ENCODE measurements at places on chromosomes 4 and X.

GRCh38 chrX:116607776-116608175 is 145.0 kb upstream of the CT83 start:
- DNase-seq, result no peak

- peak; percentile 5 for DNase-seq
Observed at GRCh38 chr4:129526812-129527211, 430.9 kb downstream of the C4orf33 start.

DNA sequence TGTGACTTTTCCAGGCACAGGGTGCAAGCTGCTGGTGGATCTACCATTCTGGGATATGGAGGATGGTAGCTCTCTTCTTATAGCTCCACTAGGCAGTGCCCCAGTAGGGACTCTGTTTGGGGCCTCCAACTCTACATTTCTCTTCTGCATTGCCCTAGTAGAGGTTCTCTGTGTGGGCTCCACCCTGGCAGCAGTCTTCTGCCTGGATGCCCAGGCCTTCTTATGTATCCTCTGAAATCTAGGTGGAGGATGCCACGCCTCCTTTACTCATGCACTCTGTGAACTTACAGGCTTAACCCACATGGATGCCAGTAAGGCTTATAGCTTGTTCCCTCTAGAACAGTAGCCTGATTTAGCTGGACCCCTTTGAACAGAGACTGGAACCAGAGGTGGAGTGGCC is 20.9 kb upstream of the EREG start:
- no peak for DNase-seq

GRCh38 chr4:27057662-27058061 is 197.0 kb downstream of the STIM2 start:
- DNase-seq, result no peak

- DNase-seq, result no peak
Observed at GRCh38 chrX:79556800-79557199, 189.7 kb upstream of the ITM2A start.

- DNase-seq, result no peak
Observed at GRCh38 chrX:31186693-31187338, 115.0 kb upstream of the FTHL17 start.

GRCh38 chrX:120408168-120408567 is 46.3 kb downstream of the ATP1B4 start:
- DNase-seq, result no peak

GRCh38 chr4:79679859-79680258 is 271.8 kb upstream of the GK2 start:
- no peak for DNase-seq

GRCh38 chrX:21745756-21746155 is 12.2 kb downstream of the SMPX start:
- peak; percentile 26 for DNase-seq

DNA sequence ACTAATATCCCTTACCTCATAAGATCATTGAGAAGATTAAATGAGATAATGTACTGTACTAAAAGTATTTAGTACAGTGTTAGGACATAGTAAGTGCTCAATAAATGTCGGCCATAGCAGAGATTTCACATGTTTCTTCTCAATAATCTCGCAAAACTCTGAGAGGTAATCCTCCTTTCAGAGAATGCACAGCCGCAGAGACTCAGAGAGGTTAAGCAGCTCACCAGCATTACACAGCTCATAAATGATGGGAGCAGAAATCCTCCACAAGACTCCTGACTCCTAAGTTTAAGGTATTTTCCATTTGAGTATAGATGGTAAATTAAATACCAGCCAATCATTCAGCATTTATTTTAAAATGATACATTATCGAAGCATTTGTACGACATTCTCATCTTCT is 34.6 kb downstream of the FAM114A1 start:
- DNase-seq, result no peak

DNA sequence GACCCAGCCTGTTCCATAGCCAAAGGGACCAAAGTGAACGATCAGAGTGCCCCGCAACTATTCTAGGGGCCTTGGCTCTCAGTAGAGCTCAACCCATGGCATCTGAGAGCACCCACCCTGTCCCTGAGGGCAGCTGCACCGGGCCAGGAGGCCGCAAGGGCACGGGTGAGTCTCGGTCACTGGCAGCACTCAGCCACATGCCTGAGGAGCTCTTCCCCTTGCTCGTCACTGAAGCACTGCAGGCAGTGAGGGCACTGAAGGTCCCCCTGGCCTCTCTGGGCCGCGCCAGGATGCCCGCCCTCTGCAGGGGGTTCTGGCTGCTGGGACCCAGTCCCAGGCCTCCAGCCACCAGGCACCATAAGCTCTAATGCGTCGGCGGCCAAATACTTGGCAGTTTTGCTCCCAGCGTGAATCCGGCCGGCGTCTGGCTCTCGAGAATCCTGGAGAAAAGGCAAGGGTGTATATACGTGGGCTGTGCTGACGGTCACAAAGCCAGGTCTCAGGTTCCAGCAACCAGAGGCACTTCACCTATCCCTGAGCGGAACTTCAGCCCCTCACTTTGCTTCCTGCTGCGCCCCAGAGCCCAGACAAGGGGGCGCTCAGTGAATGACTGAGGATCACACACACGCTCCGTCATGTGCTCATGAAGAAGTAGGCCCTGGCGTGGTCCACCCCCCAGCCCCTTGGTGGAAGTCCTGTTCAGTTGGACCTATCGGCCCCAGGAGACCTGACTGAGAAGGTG is 13.9 kb downstream of the TNIP2 start:
- DNase-seq, result no peak

- DNase-seq, result peak; percentile 24
Observed at GRCh38 chr4:25441519-25442117, 64.6 kb downstream of the ANAPC4 start.

GRCh38 chr4:89837993-89838390 is 1.0 kb upstream of the SNCA start:
- DNase-seq, result peak; percentile 35

DNA sequence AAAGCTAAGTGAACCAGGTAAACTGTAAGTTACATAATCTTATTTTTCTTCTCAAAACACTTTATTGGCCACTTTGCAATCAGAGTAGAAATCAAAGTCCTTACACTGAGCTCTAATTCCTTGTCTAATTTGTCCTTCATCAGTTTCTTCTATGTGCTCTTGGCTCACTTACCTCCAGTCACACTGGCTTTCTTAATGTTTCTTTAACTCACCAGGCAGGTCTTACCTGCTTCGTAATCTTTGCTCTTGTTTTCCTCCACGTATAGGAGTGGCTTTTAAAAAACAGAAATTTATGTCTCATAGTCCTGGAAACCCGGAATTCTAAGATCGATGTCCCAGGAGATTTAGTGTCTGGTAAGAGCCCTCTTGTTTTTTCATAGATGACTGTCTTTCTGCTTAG is 1462.1 kb downstream of the FSTL5 start:
- DNase-seq, result no peak

GRCh38 chr4:7970361-7970946 is 30.8 kb upstream of the AFAP1 start:
- no peak for DNase-seq

GRCh38 chrX:110276778-110277177 is 41.1 kb downstream of the AMMECR1 start:
- no peak for DNase-seq

- DNase-seq, result no peak
Observed at GRCh38 chr4:16503421-16504100, 277.3 kb upstream of the TAPT1 start.

- no peak for DNase-seq
Observed at GRCh38 chrX:5057786-5058185, 1170.9 kb downstream of the NLGN4X start.

DNA sequence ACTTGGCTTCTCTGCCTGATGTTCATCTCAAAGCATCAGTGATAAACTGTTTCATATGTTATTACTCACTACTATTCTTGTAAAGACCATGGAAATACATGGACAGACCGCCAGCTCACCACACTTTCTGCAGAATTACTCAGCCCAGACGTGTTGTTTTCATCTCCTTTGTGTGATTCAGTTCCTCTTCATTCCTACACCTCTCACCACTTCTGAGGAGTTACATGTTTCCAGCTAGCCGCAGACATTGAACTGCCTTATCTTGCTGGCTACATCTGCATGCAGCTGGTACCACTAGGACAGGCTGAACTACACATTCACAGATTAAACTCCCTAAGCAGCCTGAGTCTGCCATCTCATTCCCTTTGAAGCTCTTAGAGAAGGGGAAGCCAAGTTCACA is 443.2 kb upstream of the FGF16 start:
- DNase-seq, result peak; percentile 60

- peak; percentile 89 for DNase-seq
Observed at GRCh38 chrX:153689654-153690465, 2.1 kb downstream of the SLC6A8 start.

GRCh38 chr4:186166852-186167512 is 24.4 kb upstream of the CYP4V2 start:
- no peak for DNase-seq

GRCh38 chr4:10084651-10085358 is 31.8 kb downstream of the WDR1 start:
- DNase-seq, result no peak

GRCh38 chr4:84224522-84224921 is 274.6 kb downstream of the NKX6-1 start:
- DNase-seq, result no peak

DNA sequence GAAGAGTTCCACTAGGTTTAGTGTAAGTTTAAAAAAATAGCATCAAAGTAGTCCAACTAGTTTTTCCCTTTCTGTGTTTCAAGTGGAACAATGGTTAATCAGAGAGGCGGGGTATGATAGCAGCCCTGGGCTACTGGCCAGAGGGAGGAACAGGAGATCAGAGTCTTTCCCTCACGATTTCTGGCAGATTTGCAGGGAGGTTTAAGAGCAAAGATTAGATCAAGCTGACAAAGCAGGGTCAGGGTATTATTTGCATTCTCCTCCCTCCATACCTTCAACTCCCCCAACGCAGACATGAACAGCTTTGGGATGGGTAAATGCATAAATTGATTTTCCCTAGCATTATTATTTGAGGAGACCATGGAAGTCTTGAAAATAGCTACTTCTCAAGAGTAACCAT is 277.6 kb upstream of the DIAPH2 start:
- no peak for DNase-seq

- no peak for DNase-seq
Observed at GRCh38 chr4:162957521-162958143, 209.1 kb downstream of the NAF1 start.

- DNase-seq, result no peak
Observed at GRCh38 chr4:150140774-150141400, 62.6 kb downstream of the DCLK2 start.

DNA sequence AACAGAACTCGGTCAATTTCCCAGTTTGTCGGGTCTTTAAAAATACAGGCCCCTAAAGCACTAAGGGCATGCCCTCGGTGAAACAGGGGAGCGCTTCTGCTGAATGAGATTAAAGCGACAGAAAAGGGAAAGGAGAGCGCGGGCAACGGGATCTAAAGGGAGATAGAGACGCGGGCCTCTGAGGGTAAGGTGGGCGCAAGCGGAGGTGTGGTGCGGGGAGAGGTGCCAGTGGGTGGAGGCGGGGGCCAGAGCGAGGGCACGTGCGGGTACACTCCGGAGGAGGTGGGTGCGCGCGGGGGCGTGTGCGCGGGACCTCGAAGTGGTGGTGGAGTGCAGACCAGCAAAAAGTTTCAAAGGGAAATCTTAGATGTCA is 787 bp upstream of the TET2 start:
- peak; percentile 69 for DNase-seq

- no peak for DNase-seq
Observed at GRCh38 chr4:139630991-139631390, 34.6 kb upstream of the MGST2 start.

GRCh38 chr4:184762100-184762499 is 28.2 kb upstream of the CENPU start:
- DNase-seq, result peak; percentile 25

- DNase-seq, result no peak
Observed at GRCh38 chr4:117588771-117589170, 445.5 kb upstream of the NDST3 start.

- no peak for DNase-seq
Observed at GRCh38 chr4:3896441-3896840, 130.3 kb downstream of the ADRA2C start.

DNA sequence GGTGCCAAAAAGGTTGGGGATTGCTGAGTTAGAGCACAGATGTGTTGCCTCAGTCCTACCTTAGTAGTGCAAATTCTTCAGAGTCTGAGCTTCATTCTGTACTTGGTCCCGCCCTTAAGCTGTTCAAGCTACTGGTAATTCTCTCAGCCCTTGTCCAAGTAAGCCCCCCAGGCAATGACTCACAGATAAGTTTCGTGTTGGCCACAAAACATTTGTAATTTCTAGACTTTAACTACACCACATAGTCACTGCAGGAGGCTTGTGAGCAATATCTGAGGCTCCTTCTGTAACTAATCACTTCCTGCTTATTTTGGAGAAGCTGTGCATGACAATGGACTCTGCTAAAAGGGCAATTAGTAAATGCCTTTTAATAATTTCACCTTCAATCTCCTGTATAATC is 1420.5 kb downstream of the PCDH7 start:
- DNase-seq, result no peak

- no peak for DNase-seq
Observed at GRCh38 chrX:26138274-26138673, at the start of gene MAGEB18. Gene MAGEB18, plus strand, starts transcription at chrX:26138343. Its CDS starts 643 bp downstream, at chrX:26138986.

GRCh38 chr4:186148336-186148975 is 42.9 kb upstream of the CYP4V2 start:
- DNase-seq, result no peak

GRCh38 chrX:28835991-28836390 is 248.7 kb downstream of the IL1RAPL1 start:
- DNase-seq, result no peak

GRCh38 chr4:1416948-1417260 is 10.7 kb upstream of the NKX1-1 start:
- no peak for DNase-seq

GRCh38 chrX:118554511-118554910 is 58.9 kb downstream of the DOCK11 start:
- peak; percentile 0 for DNase-seq

DNA sequence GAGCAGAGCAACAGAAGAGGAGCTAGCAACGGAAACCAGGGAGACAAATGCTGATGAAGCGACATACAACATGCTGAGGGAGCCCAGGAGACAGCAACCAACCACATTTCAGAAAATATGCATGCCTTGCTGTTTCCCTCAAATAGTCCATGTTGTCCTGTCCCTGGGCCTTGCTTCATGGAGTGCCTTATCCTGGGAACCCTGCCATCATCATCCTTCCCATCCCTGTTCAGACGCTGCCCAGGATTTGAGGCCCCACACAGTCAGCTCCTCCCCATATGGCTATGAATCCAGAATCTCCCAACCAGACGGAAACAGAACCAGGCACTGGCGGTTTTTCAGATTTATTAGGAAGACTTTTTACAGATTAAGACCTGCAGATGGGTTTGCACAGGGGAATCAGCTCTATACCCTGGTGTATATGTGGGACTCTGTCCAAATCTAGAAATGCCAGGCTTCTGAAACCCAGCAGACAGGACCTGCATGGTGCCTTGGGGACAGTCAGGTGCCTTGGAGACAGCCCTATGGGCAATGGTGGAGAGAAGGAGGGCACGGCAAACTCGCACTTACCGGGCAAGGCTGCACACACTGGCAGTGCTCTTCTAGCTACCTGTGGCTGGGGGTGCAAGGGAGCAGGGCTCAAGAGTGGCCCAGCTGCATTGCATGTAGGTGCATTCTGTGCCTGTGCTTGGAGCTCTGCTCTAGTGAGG is 199.7 kb upstream of the MAMLD1 start:
- no peak for DNase-seq

Measured in erythroblast (primary cell).